ENCODE measurements at places on chromosomes 2 and 18.

- DNase-seq, result no peak
Measured at GRCh38 chr2:199392363-199392762, 65.4 kb downstream of the SATB2 start.

DNA sequence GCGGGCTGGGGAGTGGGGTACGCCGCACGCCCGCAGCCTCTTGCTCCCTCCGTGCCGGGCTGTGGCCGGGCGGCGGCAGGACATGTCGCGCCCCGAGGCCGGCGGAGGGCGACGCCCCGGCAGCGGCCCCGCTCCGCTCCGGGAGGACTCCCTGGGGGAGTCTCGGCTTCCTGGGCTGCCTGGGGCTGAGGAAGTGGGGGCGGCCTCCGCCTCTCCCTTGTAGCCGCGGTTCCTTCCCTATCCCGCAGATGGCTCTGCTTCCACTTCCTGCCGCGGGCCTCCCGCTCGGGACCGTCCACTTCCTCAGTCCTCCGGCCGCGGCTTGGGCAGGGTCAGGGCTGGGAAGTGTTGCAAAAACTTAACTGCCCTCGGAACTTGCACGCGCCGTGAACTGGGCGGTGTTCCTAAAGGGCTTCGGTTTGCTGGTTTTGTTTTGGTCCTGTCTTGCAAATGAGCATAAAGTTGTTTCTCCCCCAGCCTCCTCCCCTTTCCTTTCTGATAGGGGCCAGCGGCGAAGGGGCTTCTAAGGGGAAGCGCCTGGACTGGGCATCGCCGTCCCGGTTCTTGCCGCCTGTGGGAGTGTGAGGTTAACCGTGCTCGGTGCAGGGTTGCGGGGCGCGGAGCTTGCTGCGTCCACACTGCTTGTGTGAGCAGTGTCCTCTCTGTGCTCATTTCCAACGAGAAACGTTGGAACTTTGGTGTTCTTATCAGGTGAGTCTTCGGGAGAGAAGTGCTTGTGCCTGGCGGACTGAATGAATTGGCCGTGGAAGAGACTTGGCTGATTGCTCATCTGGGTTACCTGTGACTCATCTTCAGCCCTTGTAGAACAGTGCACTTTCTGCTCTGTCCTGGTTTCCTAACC is 600 bp downstream of the RALB start:
- peak; percentile 25 for DNase-seq

DNA sequence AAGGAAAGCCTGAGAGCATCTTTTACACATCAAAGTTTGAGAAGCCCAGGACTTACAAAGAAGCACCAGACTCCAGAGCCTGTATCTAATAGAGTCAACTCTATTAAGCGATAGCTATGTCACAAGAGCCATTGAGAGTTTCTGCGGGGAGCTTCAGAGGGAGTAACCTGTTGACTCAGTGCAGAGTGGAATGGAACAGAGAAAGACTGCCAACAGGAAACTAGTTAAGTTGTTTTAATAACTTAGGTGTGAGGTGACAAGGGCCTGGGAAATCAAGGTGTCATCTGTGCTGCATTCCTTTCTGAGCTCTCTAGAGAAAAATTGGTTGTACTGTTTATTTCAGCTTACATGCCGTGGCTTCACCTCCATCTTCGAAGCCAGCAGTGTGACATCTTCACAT is 513.8 kb upstream of the POU3F3 start:
- DNase-seq, result no peak

DNA sequence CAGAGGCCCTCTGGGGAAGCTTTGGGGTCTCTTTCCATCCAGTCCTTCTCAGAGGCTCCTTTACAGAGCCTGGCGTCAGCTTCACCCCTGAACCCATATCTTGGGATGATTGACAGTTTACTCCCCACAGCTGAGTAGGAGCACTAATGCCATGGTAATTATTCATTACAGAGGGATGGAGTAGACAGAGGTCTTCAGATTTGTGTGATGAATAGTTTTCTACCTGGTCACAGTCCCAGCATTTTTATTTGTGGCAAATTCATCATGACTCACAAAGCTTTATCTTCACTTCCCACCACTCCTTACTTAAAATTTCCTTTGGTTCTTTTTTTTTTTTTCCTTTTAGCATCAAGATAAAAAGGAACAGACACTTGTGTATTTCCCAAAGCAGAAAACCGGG is 104.2 kb downstream of the CCDC85A start:
- no peak for DNase-seq
